ENCODE measurements at places on chromosomes 2 and 18.

DNA sequence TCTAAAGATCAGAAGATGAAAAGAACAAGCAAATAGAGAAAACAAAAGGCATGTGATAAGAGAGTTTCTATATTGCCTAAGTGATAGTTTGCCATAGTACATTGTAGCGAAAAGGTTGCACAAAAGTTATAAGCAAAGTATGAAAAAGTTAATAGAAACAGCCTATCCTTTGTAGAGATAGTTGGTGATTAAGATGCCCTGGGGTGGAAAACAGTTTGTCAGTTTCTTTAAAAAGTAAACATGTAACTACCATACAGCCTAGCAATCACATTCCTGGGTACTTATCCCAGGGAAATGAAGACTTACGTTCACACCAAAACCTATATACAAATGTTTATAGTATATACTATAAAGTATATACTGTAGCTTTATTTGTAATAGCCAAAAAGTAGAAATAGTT, 16.9 kb upstream of the DAPL1 start:
- no peak for DNase-seq

GRCh38 chr2:17101091-17101490, 417.1 kb downstream of the RAD51AP2 start:
- DNase-seq, result no peak

DNA sequence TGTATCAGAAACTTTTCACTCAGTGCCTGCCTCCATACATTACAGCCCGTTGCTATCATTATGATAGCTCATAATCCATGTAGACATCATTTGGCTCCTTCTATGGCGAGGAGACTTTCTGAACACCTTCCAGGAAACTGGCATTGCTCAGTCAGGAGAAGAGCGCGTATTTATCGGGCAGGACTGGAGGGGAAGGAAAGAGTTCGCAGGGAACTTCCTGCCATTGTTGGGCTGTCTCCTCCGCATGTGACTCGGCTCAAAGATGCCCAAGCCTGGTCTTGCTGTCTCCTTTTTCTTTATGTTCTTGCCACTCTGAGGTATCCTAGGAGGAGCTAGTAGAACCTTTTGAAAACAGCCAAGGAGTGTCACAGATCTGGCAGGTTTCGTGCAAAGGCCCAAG, 156.8 kb downstream of the CTIF start:
- DNase-seq, result no peak

GRCh38 chr2:15939854-15940660, at the start of gene MYCN:
Gene MYCN, plus strand, starts transcription at chr2:15940550. Its CDS starts 1,515 bp downstream, at chr2:15942065.
- no peak for DNase-seq

DNA sequence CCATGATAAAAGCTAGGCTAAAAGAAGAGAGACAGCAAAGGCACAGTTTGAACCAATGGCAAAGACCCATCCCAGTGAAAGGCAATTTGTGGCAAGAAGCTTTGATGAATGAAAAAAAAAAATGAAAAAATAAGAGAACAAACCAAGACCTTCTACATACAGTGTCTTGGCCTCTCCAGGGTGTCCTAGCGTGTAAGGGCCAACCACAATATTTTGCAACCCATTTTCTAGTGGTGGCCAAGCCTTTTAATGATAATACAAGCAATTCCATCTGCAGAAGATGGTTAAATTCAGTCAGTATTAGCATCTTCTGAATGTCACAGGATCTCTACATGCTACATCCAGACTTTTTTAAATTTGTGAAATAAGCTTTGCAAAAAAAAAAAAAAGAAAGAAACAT, 270.4 kb downstream of the LRATD1 start:
- DNase-seq, result no peak

- DNase-seq, result no peak
Measured at GRCh38 chr2:191441496-191442214, 196.5 kb downstream of the MYO1B start.

DNA sequence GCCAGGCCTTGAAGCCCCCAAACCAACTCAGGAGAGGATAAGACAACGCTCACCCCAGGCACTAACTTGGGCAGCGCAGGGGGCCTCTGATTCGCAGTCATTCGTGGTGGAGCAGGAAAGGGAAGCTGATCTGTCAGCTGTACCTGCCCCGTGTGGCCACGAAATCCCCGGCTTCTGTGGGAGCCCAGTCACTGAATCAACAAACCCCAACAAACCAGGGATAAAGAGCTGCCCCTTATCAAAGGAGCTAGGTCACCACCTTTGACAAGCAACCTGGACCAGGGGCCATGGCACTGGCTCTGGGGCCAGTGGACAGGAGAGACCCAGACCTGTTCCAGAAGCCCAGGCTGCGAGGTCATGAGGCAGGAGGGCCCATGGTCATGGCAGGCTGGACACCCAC, 14.5 kb downstream of the SDC1 start:
- DNase-seq, result no peak

- no peak for DNase-seq
Measured at GRCh38 chr2:74441690-74442482, at the start of gene RTKN. Gene RTKN, minus strand, starts transcription at chr2:74441937. Its CDS starts 121 bp downstream, at chr2:74441816.

- no peak for DNase-seq
Measured at GRCh38 chr18:48838921-48839818, 111.6 kb downstream of the SMAD7 start.

DNA sequence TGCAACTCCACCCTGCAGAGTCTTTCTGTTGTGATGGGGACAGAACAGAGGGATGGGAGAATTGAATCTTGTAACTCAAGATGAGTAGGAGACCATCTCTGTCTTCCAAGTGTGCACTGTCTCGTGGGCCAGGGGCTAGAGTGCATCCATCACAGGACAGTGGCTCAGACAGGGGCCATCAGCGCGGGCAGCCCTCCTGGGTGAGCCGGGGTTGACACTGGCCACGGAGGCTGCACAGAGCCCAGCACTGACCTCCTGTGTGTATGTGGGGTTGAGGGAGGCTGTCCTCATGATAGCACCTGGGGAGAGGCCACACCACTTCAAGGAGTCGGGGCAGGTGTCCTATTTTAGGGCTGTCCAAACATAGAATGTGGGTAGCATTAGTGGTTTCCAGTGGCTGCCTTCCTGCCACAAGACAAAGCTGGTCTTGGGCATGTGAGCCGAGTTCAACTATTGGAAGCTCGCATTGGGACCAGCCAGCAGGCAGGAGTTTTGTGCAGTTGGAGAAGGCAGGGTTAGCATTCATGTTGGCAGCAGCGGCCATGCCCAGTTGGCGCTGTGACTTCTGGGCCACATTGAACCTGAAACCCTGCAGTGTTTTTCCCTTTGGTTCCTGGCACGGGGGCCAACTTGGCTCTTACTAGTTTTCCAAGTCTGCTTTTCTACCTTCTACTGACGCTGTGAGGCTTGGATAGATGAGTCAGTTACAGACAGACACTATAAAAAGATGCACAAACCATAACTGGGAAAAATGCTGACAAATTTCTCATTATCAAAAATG, 45.3 kb downstream of the ACOXL start:
- DNase-seq, result no peak

DNA sequence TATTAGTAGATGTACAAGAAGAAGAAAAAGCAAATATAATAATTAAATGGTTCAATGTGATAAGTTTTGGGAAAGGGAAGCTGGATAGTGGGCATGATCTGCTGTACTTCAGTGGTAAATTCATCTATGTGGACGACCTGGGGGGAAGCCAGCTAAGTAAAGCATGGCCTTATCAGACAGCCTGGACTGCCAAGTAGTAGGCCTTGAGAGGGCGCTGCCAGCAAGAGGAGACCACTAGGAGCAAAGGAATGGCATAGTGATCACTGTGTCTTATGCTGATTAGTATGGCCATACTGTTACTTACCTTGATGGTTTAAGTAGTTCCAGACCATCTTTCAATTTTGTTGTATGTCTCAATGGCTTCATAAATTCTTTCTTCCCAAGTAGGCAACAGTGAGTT, 287.6 kb downstream of the SETBP1 start:
- DNase-seq, result no peak

DNA sequence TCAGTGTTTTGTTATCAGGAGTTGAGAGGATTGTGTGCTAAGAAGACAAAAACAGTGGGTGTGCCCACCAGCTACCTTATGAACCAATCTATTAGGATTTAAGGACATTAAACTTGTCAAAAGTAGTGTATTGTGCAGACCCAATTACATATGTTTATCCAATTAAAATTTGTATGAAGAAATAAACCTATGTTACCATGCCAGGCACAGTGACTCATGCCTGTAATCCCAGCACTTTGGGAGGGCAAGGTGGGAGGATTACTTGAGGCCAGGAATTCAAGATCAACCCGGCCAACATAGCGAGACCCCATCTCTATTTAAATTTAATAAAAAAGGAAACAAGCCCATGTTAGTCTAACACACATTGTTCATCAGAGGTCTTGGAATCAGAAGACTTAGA, 162.2 kb downstream of the IRS1 start:
- DNase-seq, result no peak

DNA sequence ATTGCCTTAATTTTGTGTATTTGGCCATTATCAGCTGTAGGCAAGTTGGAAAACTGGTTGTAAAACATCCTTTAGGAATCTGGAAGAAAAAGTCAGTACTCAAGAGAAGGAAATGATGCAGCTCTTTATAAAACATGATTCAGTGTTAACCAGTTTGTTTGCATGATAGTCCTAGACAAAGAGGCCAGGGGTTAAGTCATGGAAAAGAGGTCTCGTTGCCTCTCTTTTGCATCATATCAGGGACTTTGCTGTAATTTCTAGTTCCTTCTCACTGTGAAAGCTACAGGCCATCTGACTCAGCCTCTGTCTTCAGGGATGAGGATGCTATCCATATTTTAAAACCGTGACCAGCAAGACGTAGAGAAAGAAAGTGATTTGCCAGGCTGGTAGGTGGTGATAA, 38.0 kb downstream of the NPAS2 start:
- DNase-seq, result no peak

GRCh38 chr2:8389431-8390108, 292.3 kb upstream of the ID2 start:
- DNase-seq, result no peak

- DNase-seq, result no peak
Measured at GRCh38 chr2:121502246-121502645, 28.4 kb upstream of the RNU4ATAC start.

GRCh38 chr18:13070460-13070859, 79.3 kb downstream of the CEP192 start:
- no peak for DNase-seq

Data from stimulated activated CD8-positive, alpha-beta memory T cell treated with anti-CD3 and anti-CD28 coated beads, Interleukin-7, amount 100 ng/mL, for 24 hours (primary cell).